ENCODE measurements at places on chromosomes 16 and 17.

- DNase-seq: no peak
Observed at GRCh38 chr17:42118545-42118944, 2.6 kb downstream of the KAT2A start.

DNA sequence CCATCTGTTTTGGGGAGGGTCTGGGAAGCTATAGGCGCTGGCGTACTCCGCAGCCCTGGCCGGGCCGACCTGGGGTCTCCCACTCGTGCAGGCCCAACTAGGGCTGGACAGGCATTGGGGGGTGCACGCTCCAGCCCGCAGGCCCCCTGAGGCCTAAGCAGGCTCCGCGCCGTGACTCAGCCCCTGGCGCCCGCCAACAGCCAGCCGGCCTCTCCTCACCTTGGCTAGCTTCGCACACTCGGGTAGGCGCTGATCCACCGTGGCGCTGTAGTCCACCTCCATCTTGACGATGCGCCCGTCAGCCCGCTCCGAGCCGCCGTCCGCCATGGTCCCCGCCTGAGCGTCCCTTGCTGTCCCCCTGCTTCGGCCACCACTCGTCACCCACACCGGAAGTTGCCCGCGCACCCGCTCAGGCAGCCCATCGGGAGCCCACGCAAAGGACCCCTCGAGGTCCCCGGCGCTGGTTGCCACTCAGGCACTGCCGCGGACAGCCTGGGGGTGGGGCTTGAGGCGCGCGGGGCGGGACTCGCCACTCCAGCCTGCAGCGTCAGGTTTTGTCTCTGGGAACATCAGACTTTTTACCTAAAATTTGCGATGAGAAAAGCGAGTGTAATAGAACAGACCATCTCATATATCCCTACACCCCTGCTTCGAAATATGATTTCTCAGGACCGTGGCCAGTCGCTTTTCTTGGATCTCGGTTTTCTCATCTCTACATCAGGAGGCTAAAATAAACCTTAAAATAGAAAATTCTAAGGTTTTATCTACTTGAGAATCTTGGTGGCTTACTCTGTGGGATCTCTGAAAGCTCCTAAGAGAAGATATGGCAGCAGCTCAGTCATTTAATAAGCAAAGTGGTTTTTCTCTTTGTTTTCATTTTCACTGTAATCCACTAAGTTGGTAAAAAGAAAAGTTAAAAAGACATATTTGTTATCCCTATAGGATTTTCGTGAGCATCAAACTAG lies at the start of gene PSMD12:
PSMD12 (minus strand) TSS at position 385 of the 965 bp plus-strand sequence; CDS start at position 327, 58 bp downstream.
- DNase-seq: no peak

GRCh38 chr16:17346621-17347569 lies 123.9 kb downstream of the XYLT1 start:
- no peak for DNase-seq

- no peak for DNase-seq
Observed at GRCh38 chr17:67672592-67673335, 45.0 kb upstream of the NOL11 start.

Measured in retinal pigment epithelial cell (primary cell).